ENCODE measurements at places on chromosomes 16 and 17. TPM values are rescaled to one million over a fixed set of nuclear protein-coding genes. Genes with fewer than 3 reads are reported as not detected.

The MILR1 gene
- 8.4 TPM for total RNA-seq

The GRB7 gene
- total RNA-seq = 46.7 TPM

The HP gene
- total RNA-seq = 13.7 TPM

The MLX gene
- 90.3 TPM for total RNA-seq

The MGAT5B gene
- 3.0 TPM for total RNA-seq

The PRAC2 gene
- total RNA-seq = not detected

DNA sequence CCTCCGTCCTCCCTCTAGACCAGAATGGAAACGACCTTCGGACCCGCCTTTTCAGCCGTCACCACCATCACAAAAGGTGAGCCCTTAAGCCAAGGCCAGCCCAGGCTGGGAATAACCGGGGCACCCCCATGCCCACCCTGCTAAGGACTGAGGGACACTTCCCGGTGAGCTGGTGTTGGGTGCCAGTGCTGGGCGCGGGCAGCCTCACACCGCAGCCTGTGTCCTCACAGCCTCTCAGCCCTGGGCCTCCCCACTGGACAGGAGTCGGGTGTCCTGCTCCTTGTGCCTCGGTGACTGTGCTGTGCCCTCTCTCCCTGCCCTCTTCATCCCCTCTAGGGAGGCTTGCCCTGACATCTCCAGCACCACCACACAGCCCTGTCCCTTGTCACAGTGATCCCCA lies 10.3 kb downstream of the TRAF7 start:
- no peak for DNase-seq

GRCh38 chr17:71850812-71851211 lies 270.0 kb upstream of the SOX9 start:
- no peak for DNase-seq

- DNase-seq = no peak
Measured at GRCh38 chr16:80996688-80997138, 10.0 kb downstream of the CMC2 start.

GRCh38 chr16:50193594-50193993 lies 40.5 kb downstream of the TENT4B start:
- no peak for DNase-seq

- DNase-seq = peak; percentile 53
Measured at GRCh38 chr17:16215965-16216316, 607 bp upstream of the NCOR1 start.

DNA sequence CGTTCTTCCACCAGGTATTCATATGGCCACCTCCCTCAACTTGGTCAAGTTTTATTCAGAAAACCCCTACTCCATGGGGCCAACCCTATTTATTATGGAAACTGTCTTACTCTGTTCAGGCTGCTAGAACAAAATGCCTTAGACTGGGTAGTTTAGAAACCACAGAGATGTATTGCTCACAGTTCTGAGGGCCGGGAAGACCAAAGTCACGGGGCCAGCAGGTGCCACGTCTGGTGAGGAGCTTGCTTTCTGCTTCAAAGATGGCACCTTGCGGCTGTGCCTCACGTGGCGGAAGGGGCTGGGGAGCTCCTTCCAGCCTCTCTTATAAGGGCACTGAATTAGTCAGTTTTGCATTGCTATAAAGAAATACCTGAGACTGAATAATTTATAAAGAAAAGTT lies 74.3 kb downstream of the AXIN2 start:
- no peak for DNase-seq

GRCh38 chr17:60819447-60820130 lies 141.9 kb downstream of the BCAS3 start:
- no peak for DNase-seq

Data from upper lobe of left lung (tissue), 6 donors.